ENCODE measurements at places on chromosomes 4 and X. TPM values are rescaled to one million over a fixed set of nuclear protein-coding genes. Genes with fewer than 3 reads are reported as not detected.
A peak's percentile ranks its signal among the peaks of the same experiment; 100 is the strongest.

Gene TBC1D9
- total RNA-seq: 20.3 TPM

Gene DCLK2
- 17.1 TPM for total RNA-seq

Gene VSIG4
- total RNA-seq: 38.3 TPM

Gene P2RY8
- total RNA-seq: 4.4 TPM

Gene CXCL11
- not detected for total RNA-seq

Gene ASB12
- total RNA-seq: 0.85 TPM

Gene SPANXA1
- not detected for total RNA-seq

DNA sequence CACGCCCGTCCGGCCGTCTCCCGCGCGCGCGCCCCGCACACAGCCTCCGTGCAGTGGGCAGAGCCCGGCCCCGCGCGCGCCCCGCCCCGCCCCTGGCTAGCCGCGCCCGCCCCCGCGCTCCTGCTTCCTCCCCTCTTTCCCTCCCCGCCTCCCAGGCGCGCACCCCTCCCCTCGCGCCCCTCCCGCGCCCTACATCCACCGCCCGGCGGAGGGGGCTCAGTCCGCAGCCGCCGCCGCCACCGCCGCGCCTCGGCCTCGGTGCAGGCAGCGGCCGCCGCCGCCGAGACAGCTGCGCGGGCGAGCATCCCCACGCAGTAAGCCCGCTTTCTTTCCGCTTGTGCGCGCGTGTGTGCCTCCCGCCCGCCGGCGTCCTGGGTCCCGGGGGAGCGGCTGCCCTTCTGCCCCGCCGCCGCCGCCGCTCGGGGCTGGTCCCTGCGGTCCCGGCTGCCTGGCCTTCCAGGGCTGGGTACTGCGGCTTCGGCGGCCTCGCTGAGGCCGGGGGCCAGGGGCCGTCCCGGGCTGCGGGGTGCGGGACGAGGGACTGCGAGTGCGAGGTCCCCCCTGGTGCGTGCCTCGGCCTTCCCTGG is at the start of gene FHL1:
Gene FHL1, plus strand, starts transcription at position 219 of the 587 bp plus-strand sequence.
- DNase-seq: peak; percentile 76

GRCh38 chrX:130555341-130555740 is 153.6 kb downstream of the RBMX2 start:
- no peak for DNase-seq

GRCh38 chr4:113316879-113317278 is 267.4 kb downstream of the ANK2 start:
- no peak for DNase-seq

- no peak for DNase-seq
These were observed at the start of gene HELT for GRCh38 chr4:185017964-185018772. TSS of gene HELT (plus strand) at chr4:185018490. CDS start at chr4:185018929, 439 bp downstream.

- DNase-seq: no peak
These were observed 137.8 kb upstream of the GPR101 start for GRCh38 chrX:137171626-137172025.

DNA sequence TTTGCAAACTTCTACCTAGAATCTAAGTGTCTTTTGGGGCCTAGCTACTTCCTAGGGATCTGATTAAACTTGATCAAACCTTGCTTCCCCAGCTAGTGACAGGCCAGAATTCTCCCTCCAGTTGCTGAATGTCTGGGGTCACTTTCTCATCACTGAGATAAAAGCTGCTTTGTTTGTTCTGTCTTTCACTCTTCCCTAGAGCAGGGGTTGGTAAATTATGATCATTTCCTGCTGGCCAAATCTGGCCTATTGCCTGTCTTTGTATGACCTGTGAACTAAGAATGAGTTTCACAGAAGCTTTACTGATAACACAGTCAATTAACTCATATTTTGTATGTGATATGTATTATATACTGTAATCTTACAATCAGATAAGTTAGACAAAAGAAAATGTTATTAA is 157.8 kb upstream of the AADAT start:
- no peak for DNase-seq

DNA sequence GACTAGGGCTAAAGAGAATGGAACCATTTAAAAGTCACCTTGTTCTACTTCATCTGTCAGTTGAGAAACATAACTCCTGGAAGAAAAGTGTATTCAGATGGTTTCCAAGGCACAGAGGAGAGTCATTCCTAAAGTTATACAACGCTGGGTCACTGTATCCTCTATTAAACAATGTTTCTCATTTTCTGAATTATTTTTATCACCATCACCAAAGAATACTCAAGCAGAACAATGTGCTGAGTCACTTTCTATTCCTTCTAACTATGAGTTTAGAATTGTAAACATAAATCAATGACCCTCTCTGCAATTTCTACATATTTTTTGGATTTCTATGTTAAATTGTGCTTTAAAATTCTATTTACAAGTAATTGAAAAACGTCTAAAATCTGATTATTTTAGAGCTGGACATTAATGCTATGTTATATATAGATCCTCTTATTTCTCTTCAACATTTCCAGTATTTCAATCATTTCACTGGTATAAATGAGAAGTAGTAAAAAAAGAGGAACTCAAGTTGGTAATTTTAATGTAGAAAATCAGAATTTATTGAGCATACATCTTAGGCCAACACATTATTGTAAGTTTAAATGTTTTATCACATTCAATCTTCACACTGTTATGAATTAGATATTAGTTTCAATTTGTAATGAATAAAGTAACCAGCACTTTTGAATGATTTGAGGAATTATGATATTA is 7.5 kb downstream of the DTHD1 start:
- no peak for DNase-seq
